ENCODE measurements at places on chromosomes 5 and 9.

DNA sequence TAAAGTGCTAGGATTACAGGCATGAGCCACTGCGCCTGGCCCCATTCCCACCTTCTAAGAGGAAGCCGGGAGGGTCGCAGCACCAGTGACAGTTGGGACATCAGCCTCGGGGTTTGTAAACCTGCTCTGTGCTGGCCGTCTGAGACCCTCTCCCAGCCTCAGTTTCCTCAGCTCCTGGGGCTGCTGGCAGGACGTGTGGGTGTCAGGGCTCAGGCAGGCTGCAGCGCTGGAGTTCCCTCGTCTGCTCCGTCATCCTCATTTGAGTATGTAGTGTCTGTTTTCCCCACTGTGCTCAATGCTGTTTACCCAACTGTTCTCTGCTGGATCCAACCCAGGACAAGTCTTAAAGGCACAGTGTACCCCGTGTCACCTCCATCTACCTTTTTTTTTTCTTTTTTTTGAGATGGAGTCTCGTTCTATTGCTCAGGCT is 2.0 kb upstream of the NINJ1 start:
- DNase-seq: peak; percentile 23

DNA sequence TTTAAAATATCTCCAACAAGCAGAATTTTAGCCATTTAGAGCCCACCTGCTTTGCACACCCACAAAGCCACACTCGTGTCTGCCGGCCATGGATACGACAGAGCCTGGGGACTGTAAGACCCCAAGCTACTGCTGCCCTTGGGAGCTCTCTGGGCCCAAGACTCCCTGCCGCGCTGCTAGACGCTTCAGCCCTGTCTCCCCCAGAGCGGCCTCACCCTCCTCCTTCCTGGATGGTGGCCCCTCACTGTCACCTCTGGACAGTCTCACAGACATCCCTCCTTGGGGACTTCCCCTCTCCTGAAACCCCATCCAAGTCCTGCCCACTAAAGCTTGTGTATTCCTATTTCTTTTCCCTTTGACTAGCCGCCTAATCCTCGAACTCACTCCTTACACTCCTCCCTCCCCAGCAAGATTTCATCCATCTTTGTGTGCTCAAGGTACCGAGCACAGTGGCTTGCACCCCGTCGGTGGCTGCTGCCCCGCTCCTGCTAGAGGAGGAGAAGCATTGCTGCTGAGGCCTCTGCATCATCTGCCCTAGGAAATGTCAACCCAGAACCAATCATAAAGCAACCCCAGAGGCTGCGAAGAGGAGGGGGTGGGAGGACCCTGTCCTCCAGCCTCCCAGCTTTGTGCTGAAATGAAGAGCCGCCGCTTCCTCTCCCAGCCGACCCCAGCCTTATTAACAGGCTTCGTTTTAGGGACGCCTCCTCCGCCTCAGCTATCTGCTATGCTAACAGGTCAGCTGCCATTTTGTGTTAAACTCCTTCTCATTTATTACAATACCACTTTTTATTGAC is 71.2 kb downstream of the CFAP77 start:
- no peak for DNase-seq

- no peak for DNase-seq
These were observed 2.8 kb upstream of the ENTREP1 start for GRCh38 chr9:69322256-69322655.

DNA sequence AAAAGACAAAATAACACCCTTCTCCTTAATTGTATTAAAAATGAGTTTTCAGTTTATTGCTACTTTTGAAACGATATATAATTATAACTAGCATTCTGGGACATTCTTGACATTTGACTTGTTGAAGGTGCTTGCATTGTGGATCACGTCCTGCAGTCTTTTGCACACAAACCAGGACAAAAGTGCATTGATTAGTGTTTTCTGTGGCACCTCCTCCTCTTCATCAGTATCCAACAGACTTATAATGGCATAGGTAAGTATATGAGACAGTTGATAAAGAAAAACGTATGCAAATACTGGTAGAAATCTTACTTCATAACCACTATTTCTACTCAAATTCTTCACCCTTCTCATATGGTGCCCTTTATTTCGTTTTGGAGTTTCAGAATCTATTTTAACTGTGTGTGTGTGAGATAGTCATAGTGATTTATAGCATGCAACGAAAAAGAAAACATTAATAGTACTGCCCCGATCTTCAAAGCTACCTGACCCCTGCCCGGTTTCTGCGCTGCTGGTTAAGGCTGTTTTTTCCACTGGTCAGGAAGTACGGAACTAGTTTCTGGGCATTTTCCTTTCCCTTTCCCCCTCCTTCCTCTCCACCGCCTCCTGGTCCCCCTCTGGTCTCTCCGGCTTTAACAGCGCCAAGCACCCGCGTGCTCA is 639 bp upstream of the RASA1 start:
- no peak for DNase-seq

Measured in NCI-H1436 treated with DMSO at 0.1 percent for 48 hours (cell line).